ENCODE measurements at places on chromosomes 13 and 19.
A peak's percentile ranks its signal among the peaks of the same experiment; 100 is the strongest.

DNA sequence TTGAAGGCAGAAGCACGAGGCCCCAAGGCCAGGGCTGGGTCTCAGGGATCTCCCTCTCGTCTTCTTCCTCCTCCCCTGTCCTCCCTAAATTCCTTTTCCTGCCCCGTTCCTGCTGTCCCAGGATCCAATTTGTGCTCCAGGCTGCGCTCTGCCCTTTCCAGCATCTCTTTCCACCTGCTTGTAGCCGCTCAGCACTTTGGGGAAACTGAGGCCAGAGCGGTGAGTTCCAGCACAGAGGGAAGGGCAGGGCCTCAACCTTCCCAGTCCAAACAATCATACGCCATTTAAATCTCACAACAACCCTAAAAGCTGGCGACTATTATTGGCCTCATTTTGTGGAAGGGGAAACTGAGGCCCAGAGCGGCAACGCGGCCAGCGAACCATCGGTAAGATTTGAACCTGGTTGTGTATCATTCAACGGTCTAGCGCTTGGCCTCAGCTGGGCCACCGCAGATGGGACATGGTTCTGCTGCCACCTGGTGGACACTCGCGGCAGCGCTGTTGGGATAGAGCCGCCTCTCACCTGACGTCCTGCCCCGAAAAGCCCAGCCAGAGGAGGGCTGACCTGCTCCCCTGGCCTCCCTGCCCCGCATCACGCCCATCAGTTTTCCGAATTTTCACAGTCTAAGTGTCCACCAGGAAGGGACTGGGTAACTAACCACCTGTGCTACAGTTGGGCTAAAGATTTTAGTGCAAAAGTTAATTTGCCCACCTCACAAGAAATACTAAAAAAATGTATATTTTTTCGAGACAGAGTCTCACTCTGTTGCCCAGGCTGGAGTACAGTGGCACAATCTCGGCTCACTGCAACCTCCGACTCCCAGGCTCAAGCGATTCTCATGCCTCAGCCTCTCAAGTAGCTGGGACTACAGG, 4.2 kb upstream of the RPL18A start:
- peak; percentile 97 for DNase-seq

GRCh38 chr13:101514100-101514499, 61.6 kb downstream of the ITGBL1 start:
- DNase-seq = no peak

DNA sequence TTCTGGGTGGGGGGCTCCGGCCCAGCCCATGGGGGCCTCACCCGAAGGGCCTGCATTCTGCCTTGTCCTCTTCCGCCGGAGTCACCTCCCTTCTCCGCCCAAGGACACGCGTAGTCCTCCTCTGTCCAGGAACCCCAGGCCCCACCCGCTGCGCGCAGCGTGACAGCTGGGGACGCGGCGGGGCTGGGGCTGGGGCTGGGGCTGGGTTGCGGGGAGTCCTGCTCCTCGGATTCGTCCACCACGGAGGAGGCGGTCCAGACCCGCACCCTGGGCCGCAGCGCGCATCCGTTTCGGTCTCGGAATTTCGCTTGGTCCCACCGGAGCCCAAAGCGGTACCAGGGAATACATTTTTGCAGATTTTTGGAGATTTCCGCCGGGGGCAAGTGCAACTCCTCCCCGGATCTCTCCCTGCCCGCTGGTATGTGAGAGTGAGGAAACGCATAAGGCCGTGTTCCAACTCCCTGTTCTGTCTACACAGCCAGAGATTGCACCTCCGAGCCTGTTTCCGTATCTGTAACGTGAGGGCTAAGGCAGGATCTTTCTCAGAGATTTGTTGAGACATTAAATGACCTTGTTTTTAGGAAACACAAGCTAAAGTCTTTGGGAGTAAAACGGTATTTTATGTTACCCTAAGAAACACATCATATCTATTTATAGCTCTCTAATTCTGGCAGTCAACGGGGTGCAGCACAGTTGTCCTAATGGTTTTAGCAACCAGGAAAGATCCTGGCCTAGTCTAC, at the start of gene COX7A1:
Gene COX7A1 (minus strand): TSS at position 96 of the 740 bp plus-strand sequence. CDS start 40 bp downstream, at position 56.
- DNase-seq = no peak

GRCh38 chr13:22076658-22077057, 405.8 kb downstream of the FGF9 start:
- DNase-seq = no peak

- no peak for DNase-seq
Observed at GRCh38 chr19:13207237-13207845, 57.1 kb downstream of the IER2 start.

DNA sequence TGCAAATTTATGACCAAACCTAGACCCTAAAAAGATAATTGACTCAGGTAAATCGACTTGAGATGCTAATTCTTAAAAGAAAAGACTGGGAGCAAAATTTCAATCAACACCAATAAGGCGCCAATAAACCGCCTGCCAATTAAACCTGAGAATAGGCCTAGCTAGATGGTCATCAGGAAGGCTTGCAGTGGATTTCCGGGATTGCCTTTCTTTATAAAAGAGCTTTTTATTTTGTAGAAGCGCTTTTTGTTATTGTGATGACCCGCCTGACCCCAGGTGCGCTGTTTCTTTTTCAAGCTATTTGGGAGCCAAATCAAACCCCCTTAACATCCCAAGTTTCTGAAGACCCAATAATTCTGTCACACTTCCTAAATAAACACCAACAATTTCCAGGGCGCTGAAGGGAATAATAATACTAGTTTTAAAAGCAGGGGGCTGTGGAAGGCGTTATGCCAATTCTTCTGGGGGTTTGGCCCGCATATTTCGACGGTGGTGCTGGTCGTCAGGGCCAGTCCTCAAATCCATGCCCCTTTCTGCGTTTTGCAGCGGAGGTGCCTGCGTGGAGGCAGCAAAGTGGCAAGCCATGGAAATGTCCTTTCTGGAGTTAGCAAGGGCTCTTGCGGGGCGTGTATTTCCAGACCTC, 2.9 kb upstream of the ZIC5 start:
- no peak for DNase-seq

GRCh38 chr13:114285166-114285808, 3.9 kb downstream of the UPF3A start:
- no peak for DNase-seq

GRCh38 chr13:52849291-52850071, 1.0 kb upstream of the PCDH8 start:
- no peak for DNase-seq

GRCh38 chr19:30073152-30074000, 131.3 kb downstream of the URI1 start:
- no peak for DNase-seq

DNA sequence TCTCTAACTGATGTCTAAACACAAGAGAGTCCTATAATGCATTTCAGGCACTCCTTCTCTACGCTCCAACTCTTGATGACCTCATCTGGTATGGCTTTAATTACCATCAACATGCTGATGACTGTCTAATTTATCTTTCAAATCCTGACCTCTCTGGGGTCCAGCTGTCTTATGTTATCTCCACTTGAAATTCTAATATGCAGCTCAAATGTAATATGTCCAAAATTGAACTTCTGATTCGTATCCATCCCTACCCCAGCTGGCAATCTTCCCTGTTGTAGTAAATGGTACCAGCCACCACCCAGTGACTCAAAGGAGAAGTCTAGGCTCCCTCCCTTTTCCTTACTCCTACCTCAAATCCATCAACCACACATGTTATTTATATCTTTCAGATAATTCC, 288.0 kb upstream of the SLC10A2 start:
- DNase-seq = no peak

- DNase-seq = no peak
Observed at GRCh38 chr19:47411101-47411500, 8.2 kb downstream of the MEIS3 start.

GRCh38 chr19:3507371-3508120, 1.4 kb downstream of the FZR1 start:
- DNase-seq = no peak

DNA sequence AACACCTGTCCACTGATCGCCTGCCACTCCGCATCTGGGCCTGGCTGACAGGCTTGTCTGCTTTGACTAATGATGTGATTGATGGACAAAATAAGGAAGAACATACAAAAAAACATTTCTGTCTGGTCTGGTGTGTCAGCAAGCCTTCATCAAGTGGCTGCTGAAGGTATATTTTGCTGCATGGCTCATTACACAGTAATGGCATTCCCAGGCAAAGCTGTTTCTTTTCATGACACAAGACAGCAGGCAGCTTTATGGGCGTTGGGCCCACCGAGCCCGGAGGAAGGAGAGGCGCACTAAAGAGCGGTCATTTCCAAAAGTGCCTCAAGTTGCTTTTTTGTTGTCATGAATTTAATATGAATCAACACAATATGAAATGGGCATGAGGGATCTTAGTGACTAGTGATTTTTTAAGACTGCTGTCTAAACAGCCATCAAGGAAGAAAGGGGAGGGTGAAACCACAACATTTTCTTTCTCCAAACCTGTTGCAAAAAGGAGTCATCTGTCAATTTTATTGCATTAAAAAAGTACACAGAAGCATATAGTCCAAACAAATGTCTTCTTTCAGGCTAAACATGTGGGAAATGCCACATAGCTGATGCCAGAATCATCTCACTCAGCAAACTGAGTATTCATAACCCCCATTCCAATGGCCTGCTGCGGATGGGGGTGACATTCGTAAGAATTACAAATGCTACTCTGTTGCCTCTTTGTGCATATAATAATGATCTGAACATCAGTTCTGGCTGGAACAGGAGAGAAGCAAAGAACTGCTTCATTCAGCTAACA, 476.6 kb downstream of the ZNF536 start:
- no peak for DNase-seq

GRCh38 chr13:45325806-45326205, 15.2 kb downstream of the TPT1 start:
- DNase-seq = no peak

GRCh38 chr19:7894612-7895309, 6.5 kb downstream of the LRRC8E start:
- DNase-seq = no peak

DNA sequence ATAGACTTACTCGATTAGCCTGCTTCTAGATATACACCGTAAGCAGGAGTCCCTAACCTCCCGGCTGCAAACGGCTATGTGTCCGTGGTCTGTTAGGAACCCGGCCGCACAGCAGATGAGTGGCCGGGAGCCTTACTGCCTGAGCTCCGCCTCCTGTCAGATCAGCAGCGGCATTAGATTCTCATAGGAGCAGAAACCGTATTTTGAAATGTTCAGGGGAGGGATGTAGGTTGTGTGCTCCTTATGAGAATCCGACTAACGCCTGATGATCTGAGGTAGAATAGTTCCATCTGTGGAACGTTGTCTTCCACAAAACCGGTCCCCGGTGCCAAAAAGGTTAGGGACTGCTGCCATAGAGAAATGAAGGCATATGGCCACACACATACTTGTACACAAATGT, 1491.9 kb downstream of the SLITRK5 start:
- no peak for DNase-seq

DNA sequence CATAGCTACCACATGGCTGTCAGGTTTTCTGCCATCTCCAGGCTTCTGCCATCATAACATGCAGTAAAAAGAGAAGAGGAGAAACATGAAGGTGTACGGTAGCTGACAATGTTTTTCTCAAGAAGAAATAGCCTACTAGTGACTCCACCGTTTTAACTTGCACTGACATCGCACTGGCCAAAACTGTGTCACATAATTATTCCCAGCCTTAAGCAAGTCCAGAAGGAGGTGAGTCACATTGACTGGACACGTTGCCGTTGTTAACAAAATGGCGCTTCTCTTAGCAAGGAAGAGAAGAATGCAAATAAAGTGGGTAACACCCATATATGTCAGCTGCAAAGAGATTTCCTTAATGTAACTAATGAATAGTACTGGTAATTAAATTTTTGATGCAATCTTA, 810.4 kb upstream of the SLC10A2 start:
- no peak for DNase-seq

DNA sequence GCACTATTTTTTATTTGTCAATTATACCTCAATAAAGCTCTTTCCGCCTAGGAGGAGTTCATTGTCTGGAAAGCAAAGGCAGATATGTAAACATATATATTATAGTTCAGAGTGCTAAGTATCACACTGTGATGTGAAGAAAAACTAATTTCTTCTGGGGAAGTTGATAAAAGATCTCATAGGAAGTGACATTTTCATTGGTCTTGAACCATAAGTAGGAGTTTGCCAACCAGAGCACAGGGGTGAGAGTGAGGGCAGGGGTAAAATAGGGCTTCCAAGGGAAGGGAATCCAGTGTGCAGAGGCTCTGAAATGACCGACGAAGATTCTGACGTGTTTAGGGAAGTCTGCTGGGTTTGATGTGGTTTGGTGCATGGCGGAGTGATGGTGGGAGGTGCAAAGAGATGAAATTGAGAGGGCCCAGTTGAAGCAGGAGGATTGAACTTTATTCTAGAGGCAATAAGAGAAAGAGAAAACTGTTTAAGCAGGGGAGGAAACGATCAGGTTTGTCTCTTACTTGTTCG, 780 bp upstream of the GTF2F2 start:
- DNase-seq = peak; percentile 13

DNA sequence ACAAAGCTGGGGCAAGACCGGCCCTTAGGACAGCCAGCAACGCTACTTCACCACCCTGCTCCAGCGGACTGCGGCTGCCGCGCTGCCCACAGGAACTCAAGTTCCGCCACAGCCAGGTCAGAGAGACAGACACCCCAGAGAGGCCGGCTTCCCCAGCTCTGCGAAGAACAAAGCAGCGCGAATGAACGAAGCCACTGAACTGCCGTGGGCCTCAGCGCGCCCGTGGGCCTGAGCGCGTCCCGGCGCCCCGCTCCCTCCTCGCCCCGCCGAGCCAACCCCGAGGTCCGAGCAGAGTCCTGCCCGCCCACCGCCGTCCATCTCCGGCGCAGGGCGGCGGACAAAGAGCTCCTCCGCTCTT, 158.4 kb downstream of the RNF17 start:
- DNase-seq = no peak

DNA sequence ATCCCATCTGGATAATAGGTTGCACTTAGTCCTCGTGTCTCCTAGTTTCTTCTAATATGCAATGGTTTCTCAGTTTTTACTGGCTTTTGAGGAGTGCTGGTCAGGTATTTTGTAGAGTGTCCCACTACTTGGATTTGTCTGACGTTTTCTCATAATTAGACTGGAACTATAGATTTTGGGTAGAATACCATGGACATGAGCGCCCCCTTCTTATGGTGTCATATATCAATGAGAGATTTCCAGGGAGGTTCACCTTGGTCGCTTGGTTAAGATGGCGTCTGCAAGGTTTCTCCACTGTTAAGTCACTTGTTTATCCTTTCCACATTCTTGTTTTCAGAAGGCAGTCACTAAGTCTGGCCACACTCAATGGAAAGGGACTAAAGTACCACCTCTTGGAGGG, 6.7 kb downstream of the SOHLH2 start:
- no peak for DNase-seq

DNA sequence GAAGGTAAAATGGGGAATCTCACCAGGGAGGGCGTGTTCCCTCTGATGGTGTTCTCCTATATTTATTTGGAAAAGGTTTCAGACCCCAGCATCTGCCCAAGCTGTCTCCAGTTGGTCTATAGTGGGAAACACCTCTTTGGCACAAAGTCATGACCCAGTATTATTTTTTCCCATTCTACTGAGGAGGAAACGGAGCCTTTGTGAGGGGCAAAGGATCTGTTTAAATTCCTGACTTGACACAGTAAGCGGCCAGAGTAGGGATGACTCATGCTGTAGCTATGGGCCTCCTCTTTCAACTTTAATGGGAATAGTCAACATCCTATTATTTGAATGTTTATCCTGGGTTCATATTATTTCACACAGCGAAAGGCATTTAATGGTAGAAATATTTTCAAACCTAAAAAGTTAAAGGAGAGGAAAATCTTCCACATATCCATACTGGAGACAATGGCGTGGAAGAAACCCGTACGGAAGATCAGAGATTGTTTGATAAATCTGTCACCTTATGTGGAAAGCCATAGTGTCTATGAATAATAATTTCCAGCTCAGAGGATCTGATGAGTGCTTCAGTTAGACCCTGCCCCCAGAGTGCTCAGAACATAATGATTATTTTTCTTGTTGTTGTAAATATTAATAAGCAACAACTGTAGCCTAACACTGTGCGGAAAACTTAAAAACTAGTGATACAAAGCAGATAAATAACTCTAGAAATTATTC, 126.0 kb downstream of the FOXO1 start:
- no peak for DNase-seq
